ENCODE measurements at places on chromosomes 3 and 15.

DNA sequence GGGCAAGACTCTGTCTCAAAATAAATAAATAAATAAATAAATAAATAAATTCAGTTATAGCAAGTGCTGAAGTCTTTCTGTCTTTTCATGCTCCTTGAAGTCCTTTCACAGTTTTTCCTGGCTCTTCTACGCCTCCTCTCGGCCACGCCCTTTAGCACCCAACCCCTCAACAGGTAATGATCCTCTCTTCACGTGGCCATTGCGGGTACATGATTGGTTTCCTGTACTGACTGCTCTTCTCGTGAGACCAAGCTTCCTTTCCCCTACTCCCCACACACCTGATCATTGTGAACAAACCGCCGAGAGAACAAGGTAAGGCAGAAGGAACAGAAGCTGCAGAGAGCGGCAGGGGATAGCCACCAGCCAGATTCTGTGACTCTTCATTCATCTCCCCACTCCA, 2.3 kb upstream of the ZNF774 start:
- no peak for DNase-seq

DNA sequence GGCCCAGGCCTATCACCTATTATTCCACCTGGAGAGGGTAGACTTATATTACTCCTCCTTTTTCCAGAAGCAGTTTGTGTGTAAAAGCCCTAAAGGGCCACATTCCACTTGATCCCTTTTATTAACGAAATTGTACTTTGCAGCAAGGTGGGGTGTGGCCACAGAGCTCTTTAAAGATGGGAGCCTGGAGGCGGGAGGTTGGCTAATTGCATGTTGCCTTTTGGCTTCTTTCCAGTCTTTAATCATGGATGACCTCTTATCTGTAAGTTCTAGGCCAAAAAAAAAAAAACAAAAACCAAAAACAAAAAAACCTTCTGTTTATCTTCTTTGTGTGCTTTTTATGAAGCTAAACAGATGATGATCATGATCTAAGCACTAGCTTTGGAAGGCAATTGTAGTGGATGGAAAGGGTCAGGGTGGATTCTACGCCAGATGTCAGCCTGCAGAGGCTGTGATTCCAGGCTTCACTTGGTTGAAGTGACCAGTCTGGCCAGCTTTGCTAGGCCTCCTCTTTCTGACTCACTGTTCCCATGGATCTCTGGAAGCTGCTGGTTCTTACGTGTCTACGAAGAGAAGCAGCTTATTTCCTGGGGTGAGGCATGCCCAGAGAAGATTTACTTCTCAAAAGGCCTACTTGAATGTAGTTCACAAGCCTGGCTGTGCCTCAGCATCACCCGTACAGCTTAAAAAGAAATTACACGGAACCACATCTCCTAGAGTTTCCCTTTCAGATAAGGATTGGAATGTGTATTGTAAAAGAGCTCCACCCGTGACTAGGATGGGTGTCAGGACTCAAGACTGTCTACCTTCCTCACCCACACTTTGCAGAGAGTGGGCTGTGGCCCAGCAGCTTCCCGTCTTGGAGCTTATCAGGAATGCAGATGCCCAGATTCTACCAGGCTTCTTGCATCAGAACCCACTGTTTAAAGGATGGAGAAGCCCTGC, 330.9 kb upstream of the C2CD4B start:
- DNase-seq: no peak

DNA sequence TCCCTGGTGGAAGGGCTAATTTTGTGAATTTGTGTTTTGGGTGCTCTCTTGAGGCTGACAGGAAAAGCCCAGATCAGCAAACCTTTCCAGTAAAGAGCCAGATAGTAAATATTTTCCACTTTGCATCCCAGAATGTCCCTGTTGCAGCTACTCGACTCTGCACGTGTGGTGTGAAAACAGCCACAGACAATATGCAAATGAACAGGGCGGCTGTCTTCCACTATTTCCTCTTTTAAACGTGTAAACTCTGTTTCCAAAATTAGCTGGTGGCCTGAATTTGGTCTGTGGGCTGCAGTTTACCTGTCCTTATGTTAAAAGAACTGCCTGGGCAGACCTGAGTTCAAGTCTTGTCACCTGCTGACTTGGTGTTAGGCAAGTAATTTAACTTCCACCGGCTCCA, 202.7 kb downstream of the EDEM1 start:
- DNase-seq: no peak

DNA sequence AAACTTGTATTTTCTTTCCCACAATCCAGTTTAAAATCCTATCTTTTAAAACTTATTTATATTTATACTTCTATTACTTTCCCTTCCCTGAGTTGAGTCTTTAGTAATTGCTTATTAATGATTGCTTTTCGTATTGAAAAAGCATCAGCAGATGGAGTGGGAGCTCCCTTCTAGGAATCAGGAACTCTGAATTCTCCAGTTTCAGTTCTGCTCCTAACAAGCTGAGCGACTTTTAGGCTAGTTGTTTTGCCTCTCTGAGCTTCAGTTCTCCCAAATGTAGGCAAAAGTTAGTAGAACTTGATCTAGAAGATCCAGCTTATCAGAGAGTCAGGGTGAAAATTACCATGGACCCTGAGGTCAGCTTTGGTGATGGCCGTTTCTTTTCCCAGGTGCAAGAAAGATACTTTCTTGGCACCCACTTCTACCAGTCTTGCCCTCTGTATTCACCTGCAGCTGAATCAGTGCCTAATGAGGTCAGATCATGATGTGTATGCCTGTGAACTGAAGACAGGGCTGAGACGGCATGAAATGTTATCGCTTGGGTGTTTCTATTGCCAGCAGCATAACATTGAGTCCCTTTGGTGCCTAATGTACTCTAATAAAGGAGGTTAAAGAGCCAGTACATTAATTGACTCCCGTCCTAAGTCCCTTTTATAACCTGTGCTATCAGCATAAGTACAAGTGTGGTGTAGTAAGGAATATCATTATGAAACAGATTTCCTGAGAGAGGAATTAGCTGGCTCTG, 194.5 kb upstream of the TBC1D5 start:
- no peak for DNase-seq

DNA sequence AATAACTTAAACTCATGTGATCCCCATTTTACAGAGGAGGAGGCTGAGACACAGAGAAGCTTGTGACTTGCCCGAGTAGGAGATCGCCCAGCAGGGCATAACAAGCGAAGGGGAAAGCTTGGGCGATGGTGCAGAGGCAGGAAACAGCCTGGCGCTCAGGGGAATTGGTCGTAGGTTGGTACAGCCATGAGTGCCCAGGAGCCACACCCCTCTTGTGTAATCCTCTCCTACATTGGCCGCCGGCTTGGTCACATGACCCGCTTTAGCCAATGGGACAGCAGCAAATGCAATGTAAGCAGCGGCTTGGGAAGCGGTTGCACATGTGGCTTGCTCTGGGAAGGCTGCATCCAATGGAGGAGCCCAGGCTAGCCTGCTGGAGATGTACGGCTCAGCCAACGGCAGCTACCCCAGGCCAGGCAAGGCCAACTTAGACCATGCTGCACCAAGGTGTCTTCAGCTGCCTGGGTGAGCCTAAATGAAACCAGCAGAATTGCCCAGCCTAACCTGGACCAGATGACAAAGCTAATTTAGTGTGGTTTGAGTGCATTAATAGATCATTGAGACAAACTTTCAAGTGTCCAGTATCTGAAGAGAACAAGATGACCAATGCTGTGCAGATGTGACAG, 50.3 kb upstream of the SLC6A6 start:
- DNase-seq: peak; percentile 5

DNA sequence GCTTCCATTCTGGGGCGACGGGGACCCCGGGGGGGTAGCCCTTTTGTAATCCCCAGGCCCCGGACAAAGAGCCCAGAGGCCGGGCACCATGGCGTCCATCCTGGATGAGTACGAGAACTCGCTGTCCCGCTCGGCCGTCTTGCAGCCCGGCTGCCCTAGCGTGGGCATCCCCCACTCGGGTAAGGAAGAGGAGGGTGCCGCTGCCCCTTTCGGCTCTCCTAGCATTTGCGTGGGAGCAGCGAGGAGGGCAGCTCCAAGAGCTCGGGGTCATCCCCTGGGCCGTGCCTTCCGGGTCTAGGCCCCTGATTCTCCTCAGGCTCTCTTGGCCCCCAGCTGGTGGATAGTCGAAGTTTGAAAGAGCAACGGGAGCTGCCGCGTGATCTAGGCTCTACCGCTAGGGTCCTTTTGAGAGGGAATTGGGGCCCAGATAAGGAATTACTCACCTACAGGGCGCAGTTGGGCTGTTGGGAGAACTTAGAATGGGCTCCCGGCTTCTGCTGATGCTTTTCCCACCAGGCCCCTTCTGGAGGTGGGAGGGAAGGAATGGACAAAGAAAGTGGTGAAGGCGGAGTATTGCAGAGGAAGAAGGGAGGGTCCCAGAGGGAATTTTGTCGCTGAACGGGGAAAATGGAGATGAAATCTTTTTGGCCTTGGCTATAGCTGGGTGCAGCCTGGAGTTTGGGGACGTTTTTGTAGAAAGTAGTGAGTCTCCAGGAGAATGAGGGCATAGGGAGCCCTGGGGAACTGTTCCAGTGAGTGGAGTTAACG, 615 bp downstream of the VPS18 start:
- DNase-seq: peak; percentile 50

- DNase-seq: no peak
Observed at GRCh38 chr3:122677216-122677615, 3.4 kb upstream of the PARP14 start.

GRCh38 chr15:42182328-42182886, 25.7 kb downstream of the VPS39 start:
- DNase-seq: no peak

DNA sequence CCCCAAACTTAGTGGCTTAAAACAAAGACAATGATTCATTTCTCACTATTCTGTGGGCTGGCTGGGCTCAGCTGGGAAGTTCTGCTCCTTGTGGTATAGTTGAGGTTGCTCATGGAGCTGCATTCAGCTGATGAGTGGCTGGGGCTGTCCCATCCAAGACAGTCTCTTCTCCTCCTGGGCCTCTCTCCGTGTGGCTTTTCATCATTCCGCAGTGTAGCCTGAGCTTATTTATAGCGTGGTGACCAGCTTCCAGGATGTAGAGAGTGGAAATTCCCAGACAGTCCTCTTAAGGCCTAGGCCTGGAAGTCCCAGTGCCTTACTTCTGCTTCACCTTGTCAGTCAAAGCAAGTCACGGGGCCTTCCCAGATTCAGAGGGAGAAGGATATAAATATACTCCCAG, 136.7 kb upstream of the DAZL start:
- no peak for DNase-seq

DNA sequence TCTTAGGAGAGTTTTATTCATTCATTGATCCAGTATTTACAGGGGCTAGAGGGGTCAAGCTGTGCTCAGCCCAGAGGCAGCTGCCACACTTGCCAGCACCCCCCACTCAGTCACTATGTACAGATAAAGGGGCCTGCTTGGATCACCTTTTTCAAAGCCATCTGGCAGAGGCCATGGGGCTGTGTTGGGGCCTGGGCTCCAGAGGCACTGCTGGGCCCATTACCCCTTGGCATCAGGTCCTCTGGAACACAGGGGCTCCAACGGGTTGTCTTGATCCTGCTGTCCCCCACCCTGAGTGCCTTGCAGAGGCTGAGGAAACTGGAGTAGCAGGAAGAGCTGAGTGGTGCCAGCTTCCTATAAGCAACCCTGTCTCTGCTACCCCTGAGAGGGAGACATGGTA, 43.9 kb downstream of the SEMA3G start:
- no peak for DNase-seq

DNA sequence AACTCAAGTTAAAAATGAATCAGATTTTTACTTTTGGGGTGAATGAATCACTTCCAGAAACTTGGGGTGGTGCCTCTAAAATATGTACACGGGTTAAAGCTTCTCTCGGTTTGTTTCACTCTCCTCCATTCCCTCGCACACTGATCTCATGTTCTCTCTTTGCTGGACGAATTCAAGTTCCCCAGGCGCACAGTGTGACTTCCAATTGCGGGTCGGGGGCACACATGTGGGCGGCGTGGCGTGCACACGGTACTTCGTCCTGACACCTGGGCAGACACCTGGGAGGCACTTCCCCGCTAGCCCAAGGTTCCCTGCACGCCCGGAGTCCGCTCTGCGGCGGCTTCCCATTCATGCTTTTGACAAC, 692 bp downstream of the SCAANT1 start:
- DNase-seq: no peak

DNA sequence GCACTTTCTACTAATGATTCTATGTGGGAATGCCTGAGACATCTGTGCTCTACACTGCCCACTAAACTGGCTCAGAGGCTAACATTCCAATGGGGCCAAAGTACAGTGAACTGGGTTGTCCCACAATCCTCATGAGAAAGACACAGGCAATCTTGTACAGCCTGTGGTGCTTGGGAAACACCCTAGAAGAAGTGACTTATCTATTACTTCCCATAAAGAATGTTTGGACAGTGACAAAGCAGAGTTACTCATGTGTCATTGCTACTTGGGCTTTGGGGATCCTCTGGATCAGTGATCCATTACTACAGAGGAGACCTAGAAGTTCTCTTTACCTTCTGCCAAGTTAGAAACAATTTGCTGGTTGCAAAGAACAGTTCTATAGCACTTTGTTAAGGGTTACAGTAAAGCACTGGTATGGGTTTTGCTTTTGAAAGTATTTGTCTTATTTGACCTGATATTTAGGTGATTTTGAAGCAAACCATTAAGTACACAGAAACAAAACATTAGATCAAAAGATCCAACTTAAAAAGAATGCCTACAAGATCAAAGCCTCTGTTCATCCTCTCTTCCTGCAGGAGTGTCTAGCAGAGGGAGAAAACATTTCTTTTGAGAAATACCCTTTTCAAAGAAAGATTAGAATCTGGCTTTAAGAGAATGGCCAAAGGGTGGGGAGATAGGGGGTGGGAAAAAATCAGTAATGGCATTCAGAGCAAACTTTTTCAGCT, 75.8 kb downstream of the CTNNB1 start:
- DNase-seq: no peak

GRCh38 chr3:168267179-168267578, 171.5 kb upstream of the GOLIM4 start:
- no peak for DNase-seq

DNA sequence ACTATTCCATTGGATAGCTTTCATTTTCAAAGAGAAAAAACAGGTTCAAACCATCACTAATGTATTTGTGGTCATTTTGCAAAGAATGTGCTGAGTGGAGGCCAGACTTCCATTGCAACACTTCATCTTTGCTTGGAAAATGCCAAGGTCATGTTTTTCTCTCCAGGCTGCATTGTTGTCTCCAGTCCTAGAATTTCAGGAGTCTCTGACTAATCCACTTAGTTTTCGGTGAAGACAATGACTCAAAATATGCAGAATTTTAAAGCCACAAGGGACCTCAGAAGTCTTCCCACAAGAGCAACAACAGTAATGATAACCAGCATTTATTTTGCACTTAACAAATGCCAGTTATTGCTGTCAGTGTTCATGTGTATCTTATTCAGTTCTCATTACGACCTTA, 277.0 kb downstream of the RYR3 start:
- no peak for DNase-seq

- DNase-seq: no peak
Observed at GRCh38 chr15:99503411-99503810, 62.4 kb upstream of the MEF2A start.

DNA sequence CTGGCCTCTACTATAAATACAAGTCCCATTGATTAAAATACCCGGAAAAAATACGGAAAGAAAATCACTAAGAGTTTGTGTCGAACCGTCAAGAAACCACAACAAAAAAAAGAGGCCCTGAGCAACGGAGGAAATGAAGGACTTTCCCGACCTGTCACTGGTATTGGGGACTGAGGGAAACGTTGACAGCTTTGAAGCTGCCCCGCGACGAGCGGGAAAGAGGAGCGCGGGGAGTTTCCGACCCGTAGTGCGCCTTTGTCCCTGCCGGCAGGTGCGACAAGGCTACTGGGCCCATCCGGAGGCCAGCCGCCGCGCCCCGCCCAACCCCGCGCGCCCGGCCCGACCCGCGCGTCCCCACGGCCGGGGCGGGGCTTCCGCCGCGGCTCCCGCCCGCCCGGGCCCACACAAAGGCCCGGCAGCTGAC, 416 bp downstream of the PBRM1 start:
- DNase-seq: peak; percentile 64

GRCh38 chr3:52681596-52681995, 4.1 kb downstream of the PBRM1 start:
- DNase-seq: no peak
